Lower leg skin (tissue), 4 donors: ENCODE measurements at places on chromosomes 3 and 15.

DNA sequence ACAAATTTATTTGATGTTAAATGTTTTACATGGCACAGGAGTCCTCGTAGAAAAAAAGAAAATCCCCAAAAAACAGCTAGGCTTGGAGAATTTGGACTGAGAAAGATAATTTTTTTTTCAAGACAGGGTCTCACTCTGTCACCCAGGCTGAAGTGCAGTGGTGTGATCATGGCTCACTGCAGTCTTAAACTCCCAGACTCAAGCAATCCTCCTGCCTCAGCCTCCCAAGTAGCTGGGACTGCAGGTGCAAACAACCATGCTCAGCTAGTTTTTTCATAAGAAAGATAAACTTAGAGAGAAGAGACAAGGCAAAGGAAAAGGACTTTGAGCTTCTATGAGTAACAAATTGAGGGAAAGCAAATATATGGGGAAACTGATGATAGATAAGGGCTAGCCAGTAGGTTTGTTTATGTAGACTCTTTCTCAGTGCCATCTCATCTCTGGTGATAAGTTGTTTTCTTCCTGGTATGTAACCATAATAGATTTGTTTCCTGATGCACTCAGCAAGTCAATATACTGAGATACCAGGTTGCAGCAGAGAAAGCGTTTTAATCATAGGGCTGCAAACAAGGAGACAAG is 13.1 kb upstream of the TRMT10C start:
- DNase-seq = no peak

GRCh38 chr15:44798826-44799225 is 62.5 kb downstream of the TRIM69 start:
- no peak for DNase-seq

DNA sequence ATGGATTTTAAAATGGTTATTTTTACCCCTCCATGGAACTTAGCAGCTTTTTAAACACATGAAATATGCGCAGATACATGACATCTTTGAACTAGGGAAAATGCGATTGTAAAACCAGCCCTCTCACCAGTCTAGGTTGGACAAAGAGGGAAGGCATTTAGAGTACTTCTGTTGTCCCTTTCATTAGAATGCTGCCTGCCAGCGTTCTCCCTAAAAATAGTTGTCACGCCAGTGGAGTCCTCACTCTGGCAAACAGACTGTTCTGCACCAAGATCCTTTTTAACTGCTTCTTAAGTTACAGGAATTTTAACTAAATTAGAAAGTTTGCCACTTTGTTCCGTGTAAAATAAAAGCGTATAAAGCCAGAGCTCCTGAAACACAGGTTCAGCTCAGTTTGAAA is 295.3 kb downstream of the VPS13C start:
- DNase-seq = no peak

DNA sequence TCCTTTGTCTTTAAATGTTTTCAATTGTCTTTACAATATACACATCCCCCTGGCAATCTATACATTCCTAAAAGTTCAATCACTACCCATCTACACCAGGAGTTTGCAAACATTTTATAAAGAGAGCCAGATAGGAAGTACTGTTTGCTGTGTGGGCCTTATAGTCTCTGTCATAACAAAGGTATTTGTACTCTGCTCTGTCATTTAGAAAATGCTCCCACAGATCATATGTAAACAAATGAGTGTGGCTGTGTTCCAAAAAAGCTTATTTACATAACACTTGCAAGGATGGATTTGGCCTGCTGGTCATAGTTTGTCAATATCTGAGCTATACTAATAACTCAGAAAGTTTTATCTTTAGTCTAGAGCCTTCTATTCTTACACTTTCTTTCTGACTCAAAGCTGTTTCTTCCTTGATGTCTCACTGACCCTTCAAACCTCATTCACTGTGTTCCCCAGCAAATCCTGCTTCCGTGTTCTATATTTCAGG is 511.9 kb downstream of the GBE1 start:
- no peak for DNase-seq

DNA sequence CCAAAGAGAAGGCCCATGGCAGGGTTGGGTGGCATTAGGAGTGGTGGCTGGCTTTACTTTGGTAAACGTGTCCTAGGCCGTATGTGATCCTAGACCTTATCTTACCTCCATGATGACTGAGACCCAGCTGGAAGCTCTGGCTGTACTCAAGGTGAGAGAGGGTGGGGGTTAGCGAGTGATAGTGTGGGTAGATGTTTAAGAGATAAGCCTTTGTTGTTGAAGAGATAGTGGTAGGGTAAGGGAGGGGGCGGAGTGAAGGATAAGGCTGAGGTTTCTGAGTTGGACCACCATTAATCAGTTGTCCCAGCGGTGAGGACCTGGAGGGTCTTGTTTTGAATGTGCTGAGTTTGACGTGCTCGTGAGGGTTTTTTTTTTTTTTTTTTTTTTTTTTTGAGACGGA is 61.5 kb upstream of the ULK4 start:
- no peak for DNase-seq
